ENCODE measurements at places on chromosomes 1 and 21.

GRCh38 chr1:238063454-238063853 is 172.7 kb upstream of the ZP4 start:
- DNase-seq = no peak

DNA sequence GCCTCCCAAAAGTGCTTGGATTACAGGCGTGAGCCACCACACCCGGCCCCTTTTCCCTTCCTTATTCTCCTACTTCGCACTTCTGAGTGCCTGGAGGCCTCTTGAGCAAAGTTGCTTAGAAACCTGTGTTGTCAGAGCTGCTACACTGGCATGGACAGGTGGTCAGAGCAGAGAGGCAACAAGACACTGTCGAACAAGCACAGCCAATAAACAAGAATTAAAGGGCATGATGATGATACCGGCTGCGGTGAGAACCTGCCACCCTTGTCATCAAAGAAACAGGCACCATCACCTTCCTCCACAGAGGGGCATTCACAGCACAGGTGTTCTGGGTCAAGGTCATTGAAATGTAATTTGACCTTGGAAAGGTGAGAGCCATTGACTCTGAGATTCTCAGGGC is 23.3 kb downstream of the STUM start:
- no peak for DNase-seq

DNA sequence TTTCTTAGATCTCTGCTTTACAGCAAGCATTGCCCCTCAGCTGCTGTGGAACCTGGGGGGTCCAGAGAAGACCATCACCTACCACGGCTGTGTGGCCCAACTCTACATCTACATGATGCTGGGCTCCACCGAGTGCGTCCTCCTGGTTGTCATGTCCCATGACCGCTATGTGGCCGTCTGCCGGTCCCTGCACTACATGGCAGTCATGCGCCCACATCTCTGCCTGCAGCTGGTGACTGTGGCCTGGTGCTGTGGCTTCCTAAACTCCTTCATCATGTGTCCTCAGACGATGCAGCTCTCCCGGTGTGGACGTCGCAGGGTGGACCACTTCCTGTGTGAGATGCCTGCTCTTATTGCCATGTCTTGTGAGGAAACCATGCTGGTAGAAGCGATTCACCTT is 33.4 kb upstream of the OR2B11 start:
- DNase-seq = no peak

DNA sequence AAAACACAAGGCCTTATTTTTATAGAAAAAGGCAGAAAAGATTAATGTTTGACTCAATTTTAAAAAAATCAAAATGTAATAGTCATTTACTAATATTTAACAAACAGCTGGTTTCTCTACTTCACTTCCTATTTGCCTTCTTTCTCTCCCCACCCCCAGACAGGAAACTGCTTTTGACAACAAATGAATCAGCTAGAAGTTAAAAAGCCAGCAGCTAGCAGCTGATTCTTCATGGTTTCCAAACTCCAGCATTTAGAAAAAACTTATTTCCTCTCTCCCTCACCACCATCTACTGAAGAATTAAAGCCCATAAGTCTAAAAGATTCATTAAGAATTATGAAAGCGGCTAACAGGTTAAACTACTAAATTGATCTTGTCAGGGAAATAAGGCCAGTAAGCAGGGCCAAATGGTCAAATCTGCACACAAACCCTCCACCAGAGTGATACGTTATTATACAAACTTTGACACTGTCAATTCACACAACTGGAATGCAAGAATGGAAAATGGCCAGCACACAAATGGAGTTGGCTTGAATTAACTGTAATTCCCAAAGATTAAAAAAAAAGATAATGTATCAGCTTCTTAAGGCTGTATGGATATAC is 4.0 kb downstream of the WDR26 start:
- DNase-seq = peak; percentile 43

Measured in activated CD4-positive, alpha-beta T cell treated with anti-CD3 and anti-CD28 coated beads for 4 hours (primary cell).